Uterus (tissue), 4 donors: ENCODE measurements at places on chromosomes 2 and 18. TPM values are rescaled to one million over a fixed set of nuclear protein-coding genes. Genes with fewer than 3 reads are reported as not detected.
A peak's percentile ranks its signal among the peaks of the same experiment; 100 is the strongest.

MAP4K4 gene
- 25.6 TPM for total RNA-seq

CNRIP1 gene
- 58.1 TPM for total RNA-seq

MAP3K19 gene
- total RNA-seq = 0.40 TPM

CCDC178 gene
- total RNA-seq = 1.0 TPM

SLC39A10 gene
- total RNA-seq = 29.3 TPM

EFHD1 gene
- total RNA-seq = 102 TPM

RNF152 gene
- total RNA-seq = 20.0 TPM

YPEL5 gene
- 131 TPM for total RNA-seq

DQX1 gene
- not detected for total RNA-seq

NCOA1 gene
- 50.3 TPM for total RNA-seq

RETREG2 gene
- 18.2 TPM for total RNA-seq

IWS1 gene
- 8.5 TPM for total RNA-seq

STARD6 gene
- not detected for total RNA-seq

POTEJ gene
- not detected for total RNA-seq

NT5C1B gene
- total RNA-seq = not detected

TSPYL6 gene
- total RNA-seq = not detected

IL36G gene
- total RNA-seq = not detected

MOGAT1 gene
- not detected for total RNA-seq

TYMS gene
- not detected for total RNA-seq

CYS1 gene
- 15.5 TPM for total RNA-seq

STPG4 gene
- not detected for total RNA-seq

- no peak for DNase-seq
Measured at GRCh38 chr2:85397925-85398331, 12.2 kb downstream of the CAPG start.

DNA sequence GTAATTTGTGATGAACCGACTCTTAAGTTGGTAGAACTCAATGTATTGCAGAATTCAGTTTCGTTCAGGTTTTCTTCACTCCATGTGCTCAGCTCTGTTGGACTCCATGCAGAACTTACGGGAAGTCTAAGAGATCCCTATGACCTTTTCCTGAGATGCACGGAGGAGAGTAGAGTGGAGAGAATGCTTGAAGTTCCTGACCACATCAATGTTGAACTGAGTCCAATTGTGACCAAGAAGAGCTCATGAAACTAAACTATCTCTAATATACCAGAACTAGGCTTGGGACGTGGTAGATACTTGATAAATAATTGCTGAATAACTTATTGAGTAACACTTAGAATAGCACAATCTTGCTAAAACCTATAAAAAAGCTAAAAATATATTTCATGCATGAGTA is 47.2 kb downstream of the TMEM178A start:
- no peak for DNase-seq

DNA sequence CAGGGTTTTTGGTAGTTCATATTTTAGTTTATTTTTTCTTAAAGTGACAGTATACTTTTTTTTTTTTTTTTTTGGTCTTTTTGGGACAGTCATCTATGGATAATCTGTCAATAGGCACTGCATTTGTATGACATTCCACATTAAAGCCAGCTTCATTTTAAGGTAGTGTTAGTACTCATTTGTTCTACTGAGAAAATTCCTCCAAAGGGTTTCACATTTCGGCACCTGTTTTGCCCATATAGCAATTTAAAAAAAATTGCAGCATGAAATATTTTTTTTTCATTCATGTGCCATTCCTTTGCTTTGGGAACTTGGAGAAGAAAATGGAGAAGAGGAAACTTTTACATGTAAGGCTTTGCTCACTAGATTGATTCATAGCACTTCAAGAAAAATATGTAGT is 276.3 kb upstream of the TCF4 start:
- no peak for DNase-seq

DNA sequence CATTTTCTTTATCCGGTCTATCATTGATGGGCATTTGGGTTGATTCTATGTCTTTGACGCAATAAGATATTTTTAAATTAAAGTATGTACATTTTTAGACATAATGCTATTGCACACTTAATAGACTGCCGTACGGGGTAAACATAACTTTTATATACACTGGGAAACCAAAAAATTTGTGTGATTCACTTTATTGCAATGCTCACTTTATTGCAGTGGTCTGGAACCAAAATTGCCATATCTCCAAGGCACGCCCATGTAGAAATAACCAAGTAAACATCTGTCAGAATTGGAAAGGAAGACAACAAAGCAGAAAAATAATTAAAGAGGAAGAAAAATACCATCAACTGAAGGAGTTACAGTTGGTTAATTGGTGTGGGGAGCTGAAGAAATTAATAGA is 205.8 kb upstream of the CTAGE1 start:
- no peak for DNase-seq

- no peak for DNase-seq
Measured at GRCh38 chr18:59569390-59569791, 127.8 kb downstream of the CCBE1 start.

GRCh38 chr2:38508311-38509039 is 94.3 kb downstream of the HNRNPLL start:
- peak; percentile 89 for DNase-seq

GRCh38 chr18:41370740-41371139 is 584.3 kb upstream of the PIK3C3 start:
- no peak for DNase-seq

DNA sequence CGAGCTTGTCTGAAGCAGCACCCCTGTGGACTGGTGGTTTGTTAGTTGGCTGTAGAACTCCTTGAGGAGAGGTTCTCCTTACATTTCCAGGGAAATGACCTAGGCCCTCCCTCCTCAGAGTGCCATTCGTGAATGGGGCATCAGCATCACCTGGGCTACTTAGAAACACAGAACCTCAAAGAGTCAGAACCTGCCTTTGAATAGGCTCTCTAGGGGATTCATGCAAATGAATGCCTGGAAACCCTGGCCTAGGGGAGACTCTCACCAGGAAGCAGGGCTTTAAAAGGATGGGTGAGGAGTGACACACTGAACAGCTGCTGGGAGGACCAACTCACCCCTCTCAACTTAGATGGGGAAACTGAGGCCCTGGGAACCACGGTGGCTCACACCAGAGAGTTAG is 2.1 kb upstream of the MOCOS start:
- DNase-seq = no peak

- DNase-seq = peak; percentile 54
Measured at GRCh38 chr2:217064234-217065011, 204.6 kb upstream of the TNP1 start.

DNA sequence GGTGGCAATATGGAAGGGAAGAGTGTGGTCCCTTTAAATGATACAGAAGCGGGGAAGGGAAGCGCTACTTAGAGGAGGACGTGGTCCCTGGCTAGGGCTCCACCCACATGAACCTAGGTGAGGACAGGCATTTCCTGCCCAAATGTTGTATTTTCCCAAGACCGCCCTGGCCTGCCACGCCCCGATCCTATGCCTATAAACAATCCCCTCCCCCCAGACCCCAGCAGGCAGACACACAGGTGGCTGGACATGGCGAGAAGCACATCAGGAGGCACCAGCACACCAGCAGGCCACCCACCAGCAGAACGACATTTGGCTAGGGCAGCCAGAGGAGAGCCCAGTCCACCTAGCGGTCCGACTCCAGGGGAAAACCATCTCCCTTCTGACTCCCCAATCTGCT is 47.2 kb downstream of the METTL8 start:
- DNase-seq = no peak

DNA sequence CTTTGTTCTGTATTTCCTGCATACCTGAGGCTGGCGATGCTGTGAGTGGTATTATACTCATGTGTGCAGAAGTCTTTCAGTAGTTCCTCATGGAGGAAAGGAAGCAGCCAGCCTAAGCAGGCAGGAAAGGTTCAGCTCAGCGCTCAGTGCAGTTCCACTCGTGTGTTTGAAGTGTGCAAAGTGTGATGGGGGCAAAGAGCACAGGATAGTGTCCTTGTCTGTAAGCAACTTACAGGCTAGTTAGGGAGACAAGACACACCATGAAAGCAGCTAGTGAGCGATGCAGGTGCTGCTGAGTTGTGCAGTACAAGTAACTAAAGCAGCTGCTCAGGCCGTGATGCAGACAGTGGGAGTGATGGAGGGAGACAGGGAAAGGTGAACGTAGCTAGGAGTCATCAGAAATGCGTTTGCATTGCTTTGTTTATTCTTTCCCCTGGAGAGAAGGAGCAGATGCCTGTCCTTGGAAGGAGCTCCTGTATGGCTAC is 146.2 kb downstream of the LDLRAD4 start:
- no peak for DNase-seq

- DNase-seq = peak; percentile 51
Measured at GRCh38 chr18:23718243-23718720, 29.0 kb downstream of the LAMA3 start.

- no peak for DNase-seq
Measured at GRCh38 chr2:212854116-212854515, 297.3 kb downstream of the IKZF2 start.

GRCh38 chr2:215901796-215902195 is 111.6 kb downstream of the MREG start:
- DNase-seq = no peak

DNA sequence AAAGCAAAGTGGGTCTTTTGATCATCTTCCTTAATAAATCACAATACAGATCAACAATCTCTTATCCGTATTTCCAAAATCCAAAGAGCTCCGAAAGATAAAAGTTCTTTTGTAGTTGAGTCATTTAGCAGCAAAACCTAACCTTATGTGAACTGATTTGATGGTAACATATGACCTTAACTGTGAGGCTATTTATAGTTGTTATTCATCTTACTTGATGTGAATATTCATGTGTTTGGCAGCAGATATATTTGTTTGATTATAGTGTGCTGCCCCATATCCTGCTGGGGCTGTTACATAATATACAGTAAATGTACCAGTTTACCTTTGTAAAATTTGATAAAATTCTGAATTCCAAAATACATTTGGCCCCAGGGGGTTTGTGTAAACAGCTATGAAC is 158.5 kb downstream of the MYO3B start:
- no peak for DNase-seq

- DNase-seq = no peak
Measured at GRCh38 chr2:143255086-143255485, 125.9 kb downstream of the ARHGAP15 start.
